ENCODE measurements at places on chromosomes 11 and 22.

GRCh38 chr11:21082853-21083252 lies 413.5 kb downstream of the NELL1 start:
- no peak for DNase-seq

DNA sequence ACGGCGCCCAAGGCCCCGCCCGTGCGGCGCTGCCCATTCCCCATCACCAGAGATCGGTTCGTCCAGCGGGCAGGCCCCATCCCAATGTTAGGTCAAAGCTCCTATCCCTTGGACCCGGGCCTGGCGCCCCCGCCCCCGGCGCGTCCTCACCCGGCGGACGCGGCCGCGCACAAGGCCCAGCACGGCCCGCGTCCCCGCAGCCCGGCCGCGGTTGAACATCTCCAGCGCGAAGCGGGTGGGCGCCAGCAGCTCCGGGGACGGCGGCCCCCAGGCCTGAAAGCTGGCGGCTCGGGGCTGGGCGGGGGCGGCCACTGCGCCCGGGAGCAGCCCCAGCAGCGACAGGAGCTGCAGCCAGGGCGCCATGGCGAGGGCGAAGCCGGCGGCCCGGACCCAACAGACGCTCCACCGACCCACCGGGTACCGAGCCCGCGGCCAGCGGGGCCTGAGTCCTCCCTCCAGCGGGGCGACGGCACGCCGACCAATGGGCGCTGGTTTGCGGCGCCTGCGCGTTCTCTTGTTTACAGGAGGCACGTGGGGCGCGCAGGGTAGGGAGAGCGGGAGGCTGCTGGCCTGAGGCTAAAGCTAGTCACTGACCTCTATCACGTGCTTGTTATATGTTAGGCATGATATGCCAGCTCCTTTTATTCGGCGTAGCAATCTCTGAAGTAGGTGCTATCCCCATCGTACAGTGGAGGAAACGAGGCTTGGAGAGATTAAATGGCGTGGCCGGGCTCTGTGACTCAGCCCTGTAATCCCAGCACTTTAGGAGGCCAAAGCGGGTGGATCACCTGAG lies at the start of gene CTSF:
TSS of gene CTSF (minus strand) at position 483 of the 793 bp plus-strand sequence. CDS start at position 363, 120 bp downstream.
- peak; percentile 58 for DNase-seq

- DNase-seq = no peak
Measured at GRCh38 chr11:62444835-62445234, 26.0 kb downstream of the SCGB1A1 start.

GRCh38 chr11:129234978-129235377 lies 42.9 kb upstream of the ARHGAP32 start:
- no peak for DNase-seq

GRCh38 chr11:2127482-2128129 lies 11.6 kb downstream of the IGF2 start:
- DNase-seq = no peak

DNA sequence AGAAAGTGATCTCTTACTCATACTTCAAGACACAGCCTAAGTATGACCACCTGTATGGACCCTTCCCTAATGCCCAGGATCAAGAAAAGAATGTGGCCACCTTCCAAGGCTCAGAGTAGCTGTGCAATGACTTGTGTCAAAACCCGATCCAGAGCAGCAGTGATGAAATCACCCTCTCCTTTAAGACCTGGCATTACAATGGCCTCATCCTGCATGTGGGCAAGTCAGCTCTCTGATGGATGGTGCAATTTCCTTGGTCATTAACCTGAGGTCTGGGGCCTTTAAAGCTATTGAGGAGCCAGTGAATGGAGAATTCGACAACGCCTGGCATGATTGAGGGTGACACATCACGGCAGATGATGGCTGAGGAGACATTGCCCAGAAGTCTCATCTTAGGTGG lies 9.1 kb upstream of the TUBA8 start:
- no peak for DNase-seq

Measured in activated T-helper 2 cell treated with anti-CD3 and anti-CD28 coated beads, Interferon-gamma antibody, Interleukin-2, Interleukin-4, amounts not matched to agents 10 μg/mL and 5 μg/mL and 100 μg/mL, durations not matched to agents 14 hours and 24 hours and 36 hours (primary cell).